ENCODE measurements at places on chromosomes 12 and 14.

DNA sequence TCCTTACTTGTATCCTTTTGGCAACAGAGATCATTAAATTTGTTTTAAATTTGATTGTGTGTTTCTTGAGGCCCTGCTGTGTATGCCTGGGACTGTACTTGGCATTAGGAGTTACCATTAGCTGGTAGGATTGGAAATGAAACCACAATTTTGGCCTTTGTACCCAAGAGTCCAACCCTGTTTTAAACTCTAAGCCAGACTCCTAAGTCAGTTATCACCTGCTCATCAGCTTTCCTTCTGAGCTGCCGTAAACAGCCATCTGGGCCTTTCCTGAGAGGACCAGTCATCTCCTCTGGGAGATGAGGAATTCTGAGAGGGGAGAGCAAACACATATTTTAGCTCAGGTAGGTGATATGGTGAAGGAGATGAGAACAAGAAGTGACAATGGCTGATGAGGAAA is 74.3 kb upstream of the SRSF5 start:
- no peak for DNase-seq

- peak; percentile 5 for DNase-seq
These were observed 276.5 kb downstream of the NUAK1 start for GRCh38 chr12:105862163-105862821.

- no peak for DNase-seq
These were observed 22.8 kb upstream of the TMTC2 start for GRCh38 chr12:82663893-82664292.

GRCh38 chr12:51421266-51421884 is 3.3 kb upstream of the SLC4A8 start:
- peak; percentile 71 for DNase-seq

- peak; percentile 41 for DNase-seq
These were observed 1.7 kb downstream of the WNT1 start for GRCh38 chr12:48979602-48980388.

DNA sequence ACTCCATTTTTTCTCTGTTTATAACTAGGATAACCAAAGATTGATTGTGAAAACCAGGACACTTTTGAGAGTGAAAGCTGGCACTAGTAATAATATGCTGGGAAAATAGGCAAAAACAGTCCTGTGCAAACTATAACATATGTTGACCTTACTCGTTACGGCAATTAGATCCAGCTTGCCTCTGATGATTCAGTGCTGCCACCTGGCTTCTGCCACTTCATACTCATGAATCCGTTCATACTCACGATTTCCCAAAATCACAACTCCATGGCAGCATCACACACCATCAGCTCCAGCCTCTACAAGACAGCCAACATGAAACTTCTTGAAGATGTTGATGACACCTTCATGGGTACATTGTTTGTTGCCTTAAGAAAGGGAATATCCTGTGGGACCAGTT is 49.1 kb upstream of the CAND1 start:
- peak; percentile 15 for DNase-seq

DNA sequence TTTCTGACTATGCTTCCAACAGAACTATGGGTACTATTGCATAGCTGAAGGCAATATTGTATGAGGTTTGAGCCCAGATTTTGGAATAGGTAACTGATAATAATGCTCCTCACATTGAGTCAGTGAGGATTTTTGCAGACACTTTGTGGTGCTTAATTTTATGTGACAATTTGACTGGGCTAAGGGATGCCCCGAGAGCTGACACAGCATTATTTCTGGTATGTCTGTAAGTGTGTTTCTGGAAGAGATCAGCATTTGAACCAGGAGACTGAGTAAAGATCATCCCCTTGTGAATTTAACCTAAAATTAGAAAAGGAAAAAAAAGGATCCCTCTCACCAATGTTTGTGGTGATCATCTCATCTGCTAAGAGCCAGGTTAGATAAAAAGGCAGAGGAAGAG is 404.9 kb downstream of the AEBP2 start:
- DNase-seq: no peak

DNA sequence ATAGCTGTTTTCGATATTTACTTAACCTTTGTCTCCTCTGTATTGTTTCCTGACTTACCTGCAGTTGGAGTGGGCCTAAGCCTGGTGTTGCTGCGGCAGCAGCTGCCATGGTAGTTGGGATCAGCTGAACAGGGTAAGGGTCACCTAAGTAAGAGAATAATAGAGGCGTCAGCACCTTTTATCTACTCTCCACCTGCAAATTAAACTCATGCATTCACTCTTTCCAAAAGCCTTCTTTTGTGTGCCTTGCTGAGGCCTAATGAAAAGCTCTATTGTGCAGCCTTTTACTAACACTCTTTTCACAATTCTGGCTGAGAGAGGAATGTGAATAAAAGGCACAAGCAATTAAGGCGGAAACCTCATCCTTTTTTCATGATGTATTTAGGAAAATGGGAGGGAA is 308.7 kb downstream of the SOX5 start:
- no peak for DNase-seq

- no peak for DNase-seq
These were observed 14.4 kb downstream of the EML1 start for GRCh38 chr14:99807413-99808153.

DNA sequence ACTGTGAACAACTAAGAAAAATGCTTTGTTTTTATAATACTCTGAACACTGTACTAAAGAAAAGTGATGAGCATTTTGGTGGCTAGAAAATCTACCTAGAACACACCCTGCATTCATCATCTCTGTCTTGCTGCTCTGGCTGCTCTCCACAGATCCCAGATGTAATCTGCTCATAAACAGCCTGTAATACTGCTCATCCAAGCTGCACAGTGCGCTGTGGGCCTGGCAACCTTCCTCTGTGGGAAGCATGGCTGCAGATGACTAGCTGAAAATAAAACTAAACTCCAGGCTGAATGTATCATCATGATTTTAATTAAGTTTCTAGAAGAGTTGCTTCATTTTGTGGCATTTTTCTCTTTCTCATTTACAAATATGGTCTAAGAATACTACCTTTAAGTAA is 200.7 kb downstream of the SLC2A13 start:
- no peak for DNase-seq
